Astrocyte of the hippocampus (primary cell): ENCODE measurements at places on chromosomes 13 and 19.
A peak's percentile ranks its signal among the peaks of the same experiment; 100 is the strongest.

GRCh38 chr19:3923912-3924311 lies 9.0 kb upstream of the NMRK2 start:
- no peak for DNase-seq

DNA sequence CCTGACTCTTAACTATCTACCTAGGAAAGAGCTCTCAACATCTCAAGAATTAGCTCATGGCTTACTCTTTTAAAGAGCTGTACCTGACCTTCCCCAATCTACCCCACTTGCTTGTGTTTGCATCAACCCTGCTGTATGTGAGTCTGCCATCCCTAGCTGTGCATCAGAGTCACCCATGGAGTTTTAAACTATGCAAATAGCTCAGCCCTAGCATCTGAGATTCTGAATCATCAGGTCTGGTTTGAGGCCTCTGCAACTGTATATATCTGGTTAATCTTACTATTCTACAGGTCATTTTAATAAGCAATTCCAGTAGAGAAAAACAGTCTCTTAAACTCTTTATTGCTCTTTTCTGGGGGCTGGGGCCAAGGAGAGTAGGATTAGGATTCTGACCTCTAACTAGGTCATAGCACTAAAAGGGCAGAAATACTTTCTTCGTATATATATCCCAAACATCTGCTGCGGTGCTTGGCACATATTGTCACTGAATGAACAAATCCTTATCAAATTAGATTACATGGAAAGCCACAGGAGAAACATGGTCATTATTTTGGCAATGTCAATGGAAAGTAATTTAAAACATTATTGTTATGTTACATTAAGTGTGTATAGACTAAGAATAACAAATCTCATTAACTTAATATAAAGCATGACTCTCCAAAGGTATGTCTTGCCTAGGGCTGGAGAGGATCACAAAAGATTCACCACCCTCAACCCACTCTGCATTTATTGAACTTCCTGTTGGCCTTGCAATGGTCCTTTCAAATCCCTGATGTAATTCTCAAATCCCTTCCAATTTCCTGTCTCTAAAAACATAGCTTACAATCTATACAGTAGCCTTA lies 232.2 kb downstream of the DACH1 start:
- DNase-seq = no peak

DNA sequence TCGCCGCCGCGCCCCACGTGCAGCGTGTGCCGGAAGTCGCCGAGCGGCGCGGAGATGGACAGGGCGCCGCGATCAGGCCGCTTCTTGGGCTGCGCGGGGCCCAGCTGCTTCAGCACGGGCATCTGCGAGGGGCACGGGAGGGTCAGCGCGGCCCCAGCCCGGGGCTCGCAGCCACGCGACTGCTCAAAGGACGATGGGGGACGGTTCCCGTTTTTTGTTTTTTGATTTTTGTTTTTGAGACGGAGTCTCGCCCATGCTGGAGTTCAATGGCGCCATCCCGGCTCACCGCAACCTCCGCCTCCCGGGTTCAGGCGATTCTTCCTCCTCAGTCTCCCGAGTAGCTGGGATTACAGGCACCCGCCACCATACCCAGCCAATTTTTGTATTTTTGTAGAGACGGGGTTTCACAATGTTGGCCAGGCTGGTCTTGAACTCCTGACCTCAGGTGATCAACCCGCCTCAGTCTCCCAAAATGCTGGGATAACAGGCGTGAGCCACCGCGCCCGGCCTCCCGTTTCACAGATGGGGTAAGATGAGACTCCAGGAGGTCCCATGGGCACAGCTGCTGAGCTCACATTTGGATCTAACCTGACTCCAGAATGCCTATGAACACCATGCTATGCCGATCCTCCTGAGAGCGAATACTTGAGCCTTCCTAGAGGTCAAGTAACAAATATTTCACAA lies 2.0 kb upstream of the LENG9 start:
- no peak for DNase-seq

GRCh38 chr19:6752256-6753177 lies 13.0 kb downstream of the TRIP10 start:
- no peak for DNase-seq

DNA sequence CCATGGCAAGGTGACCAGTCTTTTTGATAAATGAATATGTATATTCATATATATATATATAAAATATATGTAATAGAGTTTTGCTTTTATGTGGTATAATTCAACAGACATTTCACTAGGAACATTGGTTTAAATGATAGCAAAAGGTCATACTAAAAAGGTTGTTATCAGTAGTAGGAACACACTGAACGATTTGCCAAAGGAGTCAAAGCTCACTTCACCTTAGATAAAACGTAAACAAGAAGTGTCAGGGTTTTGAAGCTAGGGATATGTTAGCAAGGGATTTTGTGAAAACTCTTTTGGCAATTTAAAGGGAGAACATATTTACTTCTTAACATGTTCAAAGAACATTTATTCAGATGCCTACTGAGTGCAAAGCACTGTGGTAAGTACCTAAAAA lies 8.0 kb upstream of the HS6ST3 start:
- DNase-seq = no peak

GRCh38 chr19:29724102-29724641 lies 9.1 kb upstream of the C19orf12 start:
- DNase-seq = peak; percentile 50

DNA sequence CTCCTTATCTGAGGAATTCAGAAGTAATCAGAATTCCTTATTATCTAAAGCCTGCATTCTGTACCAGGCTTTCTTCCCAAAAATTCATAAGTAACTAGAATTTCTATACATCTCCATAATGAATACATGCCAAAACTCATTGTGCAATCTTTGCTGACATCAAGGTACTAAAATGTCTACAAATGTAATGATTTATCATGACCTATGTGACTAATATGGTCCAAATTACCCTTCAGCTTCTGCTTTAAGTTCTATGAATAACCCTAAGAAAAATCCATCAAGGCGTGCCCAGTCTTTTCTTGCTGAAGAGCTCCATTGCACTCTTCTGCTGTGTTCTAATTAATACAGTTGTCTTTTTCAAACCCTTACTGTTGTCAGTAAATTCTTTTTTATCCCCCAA lies 58.5 kb upstream of the SLITRK1 start:
- no peak for DNase-seq

DNA sequence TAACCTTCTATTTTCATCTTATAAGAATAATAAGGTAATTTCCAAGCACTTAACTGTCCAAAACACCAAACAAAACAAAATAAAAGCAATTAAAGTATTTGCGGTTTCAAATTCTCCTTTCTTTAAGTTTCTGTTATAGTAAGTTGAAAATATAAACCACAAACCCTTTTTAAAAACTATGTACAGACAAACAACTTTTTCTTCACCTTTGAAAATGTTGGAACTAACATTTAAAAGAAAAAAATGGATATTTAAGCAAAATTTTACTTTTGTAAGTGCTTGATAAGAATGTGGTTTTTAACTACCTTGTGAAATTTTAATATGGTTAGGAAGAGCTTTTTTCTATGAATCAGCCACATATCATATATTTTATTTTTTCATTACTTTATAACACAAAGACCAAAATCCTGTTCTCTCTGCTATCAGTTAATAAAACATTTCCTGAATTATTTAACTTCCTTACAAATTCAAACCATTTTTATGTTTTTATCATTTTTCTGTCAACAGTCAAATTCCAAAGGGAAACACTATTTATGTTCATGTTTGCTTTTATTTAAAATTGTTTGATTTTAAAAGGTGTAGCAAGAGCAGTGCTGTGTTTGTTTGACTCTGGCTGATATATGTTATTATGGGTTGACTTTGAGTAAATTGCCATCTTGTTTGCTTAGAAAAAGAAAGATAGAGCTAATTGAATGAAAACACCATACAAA lies 554.1 kb upstream of the KLHL1 start:
- no peak for DNase-seq

DNA sequence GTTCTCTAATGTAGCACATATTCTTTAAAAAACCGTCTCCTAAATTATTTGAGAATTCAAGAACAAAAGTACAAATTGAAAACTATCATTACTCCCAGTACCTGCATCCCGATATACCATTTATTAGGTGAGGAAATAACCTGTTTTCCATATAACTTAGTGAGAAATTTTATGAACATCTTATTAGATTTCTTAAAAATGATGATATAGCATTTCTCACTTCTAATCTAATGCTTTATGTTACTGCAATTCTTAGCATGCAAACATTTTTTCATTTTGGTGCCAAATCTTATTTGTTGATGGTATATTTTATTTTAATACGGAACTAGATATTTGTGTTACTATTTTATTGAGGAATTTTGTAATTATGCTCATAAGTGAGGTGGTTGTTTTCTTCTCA lies 1321.3 kb upstream of the SLC10A2 start:
- DNase-seq = no peak

- DNase-seq = no peak
These were observed 13.3 kb upstream of the RASA3 start for GRCh38 chr13:114145722-114146121.

GRCh38 chr13:100602493-100603111 lies 14.0 kb upstream of the GGACT start:
- DNase-seq = peak; percentile 50

DNA sequence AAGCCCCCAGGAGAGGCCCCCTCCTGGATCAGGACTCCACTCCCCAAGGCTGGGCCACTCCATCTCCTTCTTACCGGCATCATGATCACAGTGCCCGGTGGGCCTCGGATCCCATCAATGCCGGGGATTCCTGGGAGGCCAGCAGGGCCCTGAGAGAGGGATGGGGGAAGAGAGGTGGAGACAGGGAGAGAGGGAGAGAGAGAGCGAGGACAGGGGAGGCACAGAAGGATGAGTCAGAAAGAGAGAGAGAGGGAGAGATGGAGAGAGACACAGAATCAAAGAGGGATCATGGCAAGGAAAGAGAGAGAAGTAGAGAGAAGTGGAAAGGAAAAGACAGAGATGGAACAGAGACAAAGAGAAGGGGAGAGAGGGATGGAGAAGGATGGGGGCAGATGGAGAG lies 13.8 kb downstream of the COL5A3 start:
- no peak for DNase-seq

DNA sequence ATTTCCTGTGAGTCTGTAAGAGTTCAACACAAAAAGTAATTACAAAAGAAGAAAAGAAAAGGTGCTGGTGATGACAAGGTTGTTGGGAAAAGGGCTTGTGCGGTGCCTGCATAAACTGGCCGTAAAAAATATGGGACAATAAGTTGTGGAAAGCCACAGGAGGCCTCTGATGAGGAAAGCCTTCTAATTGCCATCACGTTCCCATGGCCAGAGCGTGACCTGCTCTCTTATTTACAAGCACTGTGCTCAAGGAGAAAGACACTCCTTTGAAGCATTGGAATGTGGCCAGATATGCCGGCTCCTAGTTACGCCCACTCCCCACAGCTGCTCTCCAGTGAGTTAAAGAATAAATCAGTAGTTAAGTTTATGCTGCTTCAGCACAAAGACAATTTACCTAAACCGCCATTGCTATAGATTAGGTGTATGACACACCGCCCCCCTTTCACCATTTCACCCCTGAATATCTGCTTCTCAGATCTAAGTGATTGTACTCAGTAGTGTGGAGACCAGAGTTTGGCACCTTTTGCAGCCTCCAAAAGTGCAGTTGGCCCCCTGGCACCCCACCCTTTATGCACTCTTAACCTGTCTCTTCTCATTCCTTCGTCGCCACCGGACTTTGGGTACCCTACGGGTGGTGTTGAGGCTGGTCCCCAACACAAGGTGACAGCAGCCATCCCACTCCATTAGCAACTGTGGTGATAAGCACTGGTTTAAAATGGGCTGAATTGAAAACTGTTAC lies 8.1 kb upstream of the PGLYRP1 start:
- no peak for DNase-seq
